Colonic mucosa (tissue), 4 donors: ENCODE measurements at places on chromosomes 2 and 18. TPM values are rescaled to one million over a fixed set of nuclear protein-coding genes. Genes with fewer than 3 reads are reported as not detected.

The MBD1 gene
- total RNA-seq = 92.3 TPM

The DIPK1C gene
- 0.24 TPM for total RNA-seq

DNA sequence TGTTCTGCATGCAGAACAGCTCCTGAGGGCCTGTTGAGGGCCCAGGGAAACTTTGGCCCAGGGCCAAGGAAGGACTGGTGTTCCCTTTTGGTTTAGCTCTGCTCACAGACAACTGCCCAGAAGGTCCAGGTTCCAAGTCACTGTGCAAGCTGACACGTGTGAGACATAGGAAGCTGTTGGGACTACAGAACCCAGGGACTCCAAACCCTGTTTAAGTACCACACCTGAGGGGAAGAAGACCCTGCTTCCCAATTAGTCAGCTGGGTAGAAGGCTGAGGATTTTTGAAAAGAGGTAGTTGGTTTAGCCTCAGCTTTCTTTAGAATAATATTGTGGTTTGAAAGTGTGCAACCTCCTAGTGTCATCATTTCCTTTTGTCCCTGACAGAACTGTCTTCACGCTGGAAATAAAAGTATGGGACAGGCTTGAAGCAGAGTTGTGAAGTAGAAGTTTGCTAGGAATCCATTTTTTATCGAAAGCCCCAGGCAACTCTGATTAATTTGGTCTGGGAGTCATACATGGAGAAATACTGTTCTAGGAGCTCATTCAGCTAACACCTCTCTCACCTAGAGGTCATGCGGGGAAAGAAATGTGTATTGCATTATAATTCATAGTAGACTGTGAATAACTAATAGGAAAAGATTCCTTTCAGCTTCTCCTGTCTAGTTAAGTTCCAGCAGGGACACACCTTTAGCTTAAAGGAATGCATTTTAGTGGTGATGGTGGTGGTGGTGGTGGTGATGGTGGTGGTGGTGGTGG lies 19.9 kb upstream of the IL1RL1 start:
- H3K27me3 ChIP-seq = no peaks in the 10 kb centered on the region
- no peak overlapping the region for H3K27ac ChIP-seq
- H3K4me1 ChIP-seq = no peaks in the 10 kb centered on the region

- no peaks in the 10 kb centered on the region for H3K4me1 ChIP-seq
- no peaks in the 10 kb centered on the region for H3K27me3 ChIP-seq
- H3K27ac ChIP-seq = no peak overlapping the region
- no peak overlapping the region for H3K4me3 ChIP-seq
Observed at GRCh38 chr2:165273176-165273575, 34.0 kb downstream of the SCN2A start.

DNA sequence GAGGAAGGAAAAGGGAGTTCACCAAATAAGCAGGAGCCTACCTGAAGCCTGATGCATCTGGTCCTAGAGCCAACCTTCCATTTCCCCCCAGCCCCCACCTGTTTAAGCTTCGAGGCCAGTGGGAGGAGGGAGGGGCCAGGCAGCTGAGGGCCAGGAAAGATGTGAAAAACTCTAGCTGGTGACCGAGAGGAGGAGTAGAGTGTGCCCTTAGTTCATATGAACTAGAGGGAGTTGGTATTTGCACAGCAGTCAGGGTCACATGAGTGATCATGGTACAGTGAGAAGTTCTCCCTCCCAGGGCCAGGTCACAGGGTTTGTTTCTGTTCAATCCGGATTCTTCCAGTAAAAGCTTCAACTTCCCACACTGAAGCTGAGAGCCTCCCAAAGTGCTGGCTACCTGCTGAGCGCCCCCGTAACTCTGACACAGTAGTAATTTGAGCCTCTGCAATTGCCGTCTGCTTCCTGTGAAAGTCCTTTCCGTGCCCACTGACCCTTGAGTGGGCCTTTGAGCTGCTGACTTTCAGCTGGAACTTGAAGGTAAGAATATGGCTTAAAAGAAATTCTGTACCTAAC lies at the start of gene SULT1C2:
SULT1C2 (plus strand) TSS at position 362 of the 573 bp plus-strand sequence. CDS start 4,773 bp downstream, outside the sequence.
- H3K27ac ChIP-seq = peak within 1 kb of the TSS; percentile 65
- no peaks in the 10 kb centered on the region for H3K36me3 ChIP-seq
- peak; percentile 62 for DNase-seq

GRCh38 chr2:9327873-9328352 lies 95.4 kb downstream of the ITGB1BP1 start:
- H3K36me3 ChIP-seq = no peaks in the 10 kb centered on the region
- no peak for DNase-seq
- H3K27me3 ChIP-seq = no peaks in the 10 kb centered on the region
